ENCODE measurements at places on chromosomes 4 and X.

- DNase-seq = no peak
Observed at GRCh38 chrX:51878056-51878455, 15.4 kb upstream of the MAGED1 start.

- DNase-seq = no peak
Observed at GRCh38 chr4:82823062-82823461, 24.5 kb upstream of the SCD5 start.

DNA sequence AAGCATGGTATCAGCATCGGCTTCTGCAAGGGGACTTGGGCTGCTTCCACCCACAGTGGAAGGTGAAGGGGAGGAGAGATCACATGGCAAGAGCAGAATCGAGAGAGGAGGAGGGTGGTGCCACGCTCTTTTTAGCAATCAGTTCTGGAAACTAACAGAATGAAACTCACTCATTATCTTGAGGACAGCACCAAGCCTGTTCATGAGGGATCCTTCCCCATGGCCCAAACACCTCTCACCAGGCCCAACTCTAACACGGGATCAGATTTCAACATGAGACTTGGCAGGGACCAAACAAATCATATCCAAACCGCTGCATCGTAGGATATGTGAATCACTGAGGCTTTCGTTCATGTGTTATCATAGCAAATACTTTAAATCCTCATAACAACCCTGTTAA, 125.5 kb downstream of the GPC3 start:
- no peak for DNase-seq

GRCh38 chr4:74631338-74631737, 163.0 kb downstream of the BTC start:
- DNase-seq = no peak

DNA sequence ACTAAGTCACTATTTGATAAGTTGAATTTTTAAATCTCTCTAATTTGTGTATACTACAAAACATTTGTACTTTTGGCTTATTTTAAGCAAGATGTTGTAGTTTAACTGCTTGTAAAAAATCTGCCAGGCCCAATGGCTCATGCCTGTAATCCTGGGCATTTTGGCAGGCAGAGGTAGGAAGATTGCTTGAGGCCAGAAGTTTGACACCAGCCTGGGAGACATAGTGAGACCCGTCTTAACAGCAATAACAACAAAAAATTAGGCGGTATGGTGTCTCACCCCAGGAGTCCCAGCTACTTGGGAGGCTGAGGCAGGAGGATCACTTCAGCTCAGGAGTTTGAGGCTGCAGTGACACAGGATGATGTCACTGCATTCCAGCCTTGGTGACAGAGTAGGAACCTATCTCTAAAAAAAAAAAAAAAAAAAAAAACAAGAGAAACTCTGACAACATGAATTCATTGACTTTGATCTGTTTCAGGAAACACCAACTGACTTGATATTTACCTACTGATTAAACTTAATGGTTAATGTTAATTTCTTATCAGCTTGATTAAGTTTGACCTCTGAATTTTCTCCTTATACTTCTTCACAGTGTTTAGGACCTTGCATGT, 8.9 kb downstream of the FHIP1A start:
- DNase-seq = no peak

DNA sequence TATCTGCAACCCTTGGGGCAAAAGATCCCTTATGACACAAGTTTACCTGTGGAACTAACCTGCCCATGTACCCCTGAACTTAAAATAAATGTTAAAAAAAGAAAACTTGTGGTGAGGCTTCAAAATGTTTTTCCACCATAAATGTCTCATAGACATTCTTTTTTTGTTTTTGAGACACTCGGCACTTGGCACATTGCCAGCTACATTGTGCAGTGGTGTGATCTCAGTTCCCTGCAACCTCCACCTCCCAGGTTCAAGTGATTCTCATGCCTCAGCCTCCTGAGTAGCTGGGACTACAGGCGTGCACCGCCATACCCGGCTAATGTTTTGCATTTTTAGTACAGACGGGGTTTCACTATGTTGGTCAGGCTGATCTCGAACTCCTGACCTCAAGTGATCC, 528.9 kb upstream of the CXorf51A start:
- DNase-seq = no peak

GRCh38 chr4:169690787-169691186, 67.0 kb downstream of the HPF1 start:
- DNase-seq = no peak

- DNase-seq = no peak
Observed at GRCh38 chr4:145909281-145909715, 29.3 kb downstream of the ZNF827 start.

DNA sequence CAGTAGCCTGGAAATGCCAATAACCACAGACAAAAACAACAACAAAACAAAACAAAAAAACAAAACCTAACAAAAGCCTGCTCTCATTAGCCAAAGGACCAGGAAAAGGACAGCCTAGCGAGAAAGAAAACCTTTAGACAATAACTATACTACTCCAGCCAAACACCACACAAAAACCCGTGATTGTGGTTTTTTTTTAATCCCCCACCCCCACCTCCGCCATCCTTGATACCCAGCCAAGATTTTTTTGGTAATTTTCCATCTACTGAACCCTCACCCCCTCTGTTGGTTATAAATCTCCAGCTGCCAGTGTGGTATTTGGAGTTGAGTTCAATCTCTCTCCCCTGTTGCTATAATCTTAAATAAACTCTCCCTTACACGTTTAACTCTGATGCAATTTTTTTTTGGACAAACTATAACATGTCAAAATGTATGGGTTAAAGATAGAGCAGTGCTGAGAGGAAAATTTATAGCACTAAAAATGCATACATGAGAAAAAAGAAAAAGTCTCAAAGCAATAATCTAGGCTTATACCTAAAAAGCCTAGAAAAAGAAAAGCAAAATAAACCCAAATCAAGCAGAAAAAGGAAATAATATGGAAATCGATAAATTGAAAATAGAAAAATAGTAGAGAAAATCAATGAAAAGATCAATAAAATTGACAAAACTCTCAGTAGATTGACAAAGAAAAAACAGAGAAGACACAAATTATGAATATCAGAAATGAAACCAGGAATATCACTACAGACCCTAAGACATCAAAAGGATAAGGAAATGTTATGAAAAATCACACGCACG, 83.7 kb downstream of the NAT8L start:
- no peak for DNase-seq

DNA sequence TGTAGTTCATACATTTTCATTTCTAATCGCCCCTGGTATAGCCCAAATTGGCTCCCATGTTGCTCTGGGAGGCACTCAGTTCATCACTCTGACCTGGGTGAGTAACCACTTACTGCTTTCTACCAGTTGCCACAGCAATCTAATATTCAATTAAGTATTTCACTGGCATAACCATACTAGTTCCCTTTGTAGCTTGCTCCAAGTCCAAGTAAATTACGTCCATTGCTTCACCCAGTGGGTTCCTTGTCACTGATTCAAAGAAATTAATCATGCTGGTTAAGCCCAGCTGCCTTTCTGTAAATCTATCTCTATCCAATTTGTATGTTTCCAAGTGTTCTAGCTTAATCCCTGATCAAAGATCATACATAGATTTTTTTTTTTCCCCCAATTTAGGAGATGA, 92.0 kb upstream of the CBR4 start:
- no peak for DNase-seq

- DNase-seq = no peak
Observed at GRCh38 chrX:116009346-116009745, 161.2 kb upstream of the AGTR2 start.

DNA sequence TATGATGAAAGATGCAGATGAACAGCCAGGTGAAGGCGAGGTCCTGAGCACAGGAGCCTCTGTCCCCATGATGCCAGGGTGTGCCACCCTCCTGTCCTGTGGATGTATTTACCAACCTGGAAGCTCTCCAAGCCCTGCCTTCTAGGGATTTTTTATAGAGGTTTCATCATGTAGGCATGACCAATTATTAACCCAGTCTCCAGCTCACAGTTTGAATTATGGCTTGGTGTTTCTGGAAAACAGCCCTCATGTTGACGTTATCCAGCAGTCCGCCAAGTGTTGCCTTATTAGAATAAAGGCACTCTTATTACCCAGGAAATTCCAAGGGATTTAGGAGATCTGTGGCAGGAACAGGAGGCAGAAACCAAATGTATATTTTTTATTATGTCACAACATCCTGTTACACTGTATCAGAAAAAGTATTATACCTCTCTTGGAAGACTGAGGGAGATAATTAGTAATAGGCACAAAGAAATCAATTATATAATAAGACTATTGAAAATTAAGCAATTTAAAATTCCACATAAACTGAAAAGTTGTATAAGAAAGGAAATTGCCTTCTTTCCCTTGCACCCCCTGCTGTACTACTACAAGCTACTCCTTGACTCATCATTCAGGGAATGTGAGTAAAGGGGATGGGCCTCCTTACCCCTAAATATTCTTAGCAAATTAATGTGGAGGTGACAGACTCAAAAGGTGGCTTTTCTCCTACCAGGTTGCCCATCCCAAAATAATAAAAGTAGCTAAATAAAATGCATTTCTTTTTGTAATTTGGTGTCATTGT, 129.6 kb downstream of the ZNF330 start:
- DNase-seq = no peak

DNA sequence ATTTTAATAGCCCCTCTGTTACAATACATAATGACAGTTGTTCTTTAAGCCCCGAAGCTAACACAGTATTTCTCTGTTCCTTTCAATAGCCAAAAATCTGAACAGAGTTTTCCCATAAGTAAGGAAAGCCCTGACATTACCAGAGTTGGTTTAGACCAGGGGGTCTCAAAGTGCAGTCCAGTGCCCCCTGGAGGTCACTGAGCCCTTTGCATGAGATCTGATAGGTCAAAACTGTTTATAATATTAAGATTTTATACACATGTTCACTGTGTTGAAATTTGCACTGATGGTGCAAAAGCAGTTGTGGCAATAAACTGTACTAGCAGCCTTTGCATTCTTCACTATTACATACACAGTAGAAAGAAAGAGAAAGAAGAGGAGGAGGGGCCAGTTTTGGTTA, 177.1 kb downstream of the SPANXN3 start:
- DNase-seq = no peak

All from dorsolateral prefrontal cortex (tissue), 122 donors.